Lung (tissue), 17 donors: ENCODE measurements at places on chromosomes 5 and 9.

DNA sequence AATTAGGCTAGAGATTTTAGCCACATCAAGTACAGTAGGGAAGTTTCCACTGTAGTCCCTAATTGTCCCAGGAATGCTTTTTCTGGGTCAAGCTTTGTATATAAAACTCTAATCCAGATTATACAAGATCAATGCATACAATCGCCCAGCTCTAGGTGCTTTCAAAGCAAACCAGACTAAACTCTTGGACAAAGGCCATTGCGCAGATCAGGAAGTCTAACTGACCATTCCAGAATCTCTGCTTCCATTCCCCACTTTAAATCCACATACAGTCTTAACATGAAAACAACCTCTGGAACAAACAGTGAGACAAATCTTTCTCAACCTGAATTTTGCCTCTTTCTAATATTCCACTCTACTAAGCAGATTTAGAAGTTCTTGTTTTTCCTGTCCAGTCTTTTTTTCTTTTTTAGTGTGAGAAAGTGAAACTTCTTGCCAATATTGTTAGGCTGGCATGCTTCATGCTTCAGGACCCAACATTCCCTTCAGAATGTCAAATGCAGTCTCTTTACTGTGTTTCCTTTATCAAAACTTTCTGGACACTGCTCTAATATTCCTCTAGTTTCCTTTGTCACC lies 76.1 kb downstream of the ITGA1 start:
- DNase-seq: peak; percentile 73

DNA sequence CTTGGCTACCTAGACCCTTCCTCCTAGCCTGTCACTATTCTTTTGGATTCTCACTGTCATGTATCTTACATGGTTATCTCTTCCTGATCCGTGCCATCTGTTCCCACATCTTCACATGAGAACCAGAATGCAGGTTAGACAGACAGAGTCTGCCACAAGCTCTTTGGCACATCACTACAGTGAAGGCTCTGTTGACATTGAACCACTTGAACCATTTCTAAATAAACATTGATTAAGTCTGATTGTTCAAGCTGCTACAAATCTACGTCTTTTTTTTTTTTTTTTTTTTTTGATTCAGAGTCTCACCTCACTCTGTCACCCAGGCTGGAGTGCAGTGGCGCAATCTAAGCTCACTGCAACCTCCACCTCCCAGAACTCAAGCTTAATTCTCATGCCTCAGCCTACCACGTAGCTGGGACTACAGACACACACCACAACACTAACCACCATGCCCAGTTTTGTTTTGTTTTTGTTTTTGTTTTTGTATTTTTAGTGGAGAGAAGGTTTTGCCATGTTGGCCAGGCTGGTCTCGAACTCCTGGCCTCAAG lies 85.1 kb upstream of the LRRTM2 start:
- DNase-seq: no peak

DNA sequence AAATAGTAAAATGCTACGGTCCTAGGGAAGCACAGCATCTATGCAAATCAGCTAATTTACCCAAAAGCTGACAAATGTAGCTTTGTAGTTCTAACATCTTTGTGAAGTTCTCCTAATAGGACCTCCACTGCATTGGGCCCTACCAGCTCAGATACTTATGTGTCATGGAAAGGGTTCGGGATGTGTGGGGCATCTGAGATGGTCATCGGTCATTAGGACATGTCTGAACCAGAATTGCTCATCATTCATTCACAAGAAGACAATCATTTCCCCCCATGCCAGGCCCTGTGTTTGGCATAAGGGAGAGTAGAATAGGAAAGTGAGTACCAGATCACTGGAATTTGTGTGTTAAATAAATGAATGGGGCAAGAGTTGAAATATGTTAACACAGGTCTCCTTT lies 35.7 kb downstream of the PWWP2A start:
- DNase-seq: no peak

DNA sequence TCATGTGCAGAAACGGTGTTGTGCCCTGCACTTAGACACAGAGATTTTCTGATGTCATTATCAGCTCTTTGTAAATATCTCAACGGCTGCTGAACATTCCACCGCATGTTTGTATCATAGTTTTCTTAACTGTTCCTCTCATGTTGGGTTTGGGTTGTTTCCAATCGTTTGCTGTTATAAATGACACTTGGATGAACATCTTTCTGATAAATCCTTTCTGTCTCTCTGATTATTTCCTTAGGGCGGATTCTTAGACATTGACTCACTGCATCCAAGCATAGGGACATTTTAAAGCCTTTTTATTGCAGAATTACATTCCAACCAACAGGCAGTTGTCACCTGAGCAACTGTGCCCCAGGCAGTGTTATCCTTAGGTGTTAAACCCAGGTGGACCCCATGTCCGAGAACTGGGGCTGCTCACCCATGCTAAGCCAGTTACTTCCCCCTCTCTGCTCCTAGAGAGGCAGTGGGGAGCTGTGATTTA lies 28.5 kb downstream of the COL5A1 start:
- DNase-seq: peak; percentile 40

DNA sequence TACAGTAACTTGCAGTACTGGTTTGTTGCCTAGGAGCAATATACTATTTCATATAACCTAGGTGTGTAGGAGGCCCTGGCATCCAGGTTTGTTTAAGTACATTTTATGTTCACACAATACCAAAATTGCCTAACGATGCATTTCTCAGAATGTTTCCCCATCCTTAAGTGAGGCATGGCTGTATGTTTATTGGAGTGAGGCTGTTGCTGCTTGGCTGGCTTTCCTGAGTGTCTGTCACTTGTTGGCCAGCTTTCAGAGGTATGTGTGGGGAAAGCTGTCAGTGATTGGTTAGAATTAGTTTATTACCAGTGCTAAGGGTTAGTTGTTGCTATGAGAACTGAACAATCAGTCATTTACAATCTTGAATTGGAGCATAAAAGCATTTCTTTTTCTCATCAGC lies 154.1 kb upstream of the CDH12 start:
- DNase-seq: peak; percentile 78

- DNase-seq: no peak
Measured at GRCh38 chr9:131899296-131900228, 159.7 kb upstream of the RAPGEF1 start.

DNA sequence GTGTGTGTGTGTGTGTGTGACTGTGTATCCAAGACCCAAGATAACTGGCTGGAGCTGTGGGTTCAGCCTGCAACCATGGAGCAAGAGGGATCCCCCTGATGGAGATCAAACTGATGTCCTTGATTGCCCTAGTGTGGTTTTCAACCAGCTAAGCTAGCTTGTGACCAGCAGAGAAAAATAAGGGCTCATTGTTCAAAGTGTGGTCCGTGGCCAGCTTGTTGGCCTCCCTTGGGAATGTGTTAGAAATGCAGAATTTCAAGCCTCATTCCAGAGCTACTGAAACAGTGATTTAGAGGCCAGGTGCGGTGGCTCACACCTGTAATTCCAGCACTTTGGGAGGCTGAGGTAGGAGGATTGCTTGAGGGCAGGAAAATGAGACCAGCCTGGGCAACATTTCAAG lies 79.9 kb downstream of the ACER2 start:
- no peak for DNase-seq

GRCh38 chr5:149500922-149501582 lies 50.2 kb downstream of the CSNK1A1 start:
- DNase-seq: no peak

DNA sequence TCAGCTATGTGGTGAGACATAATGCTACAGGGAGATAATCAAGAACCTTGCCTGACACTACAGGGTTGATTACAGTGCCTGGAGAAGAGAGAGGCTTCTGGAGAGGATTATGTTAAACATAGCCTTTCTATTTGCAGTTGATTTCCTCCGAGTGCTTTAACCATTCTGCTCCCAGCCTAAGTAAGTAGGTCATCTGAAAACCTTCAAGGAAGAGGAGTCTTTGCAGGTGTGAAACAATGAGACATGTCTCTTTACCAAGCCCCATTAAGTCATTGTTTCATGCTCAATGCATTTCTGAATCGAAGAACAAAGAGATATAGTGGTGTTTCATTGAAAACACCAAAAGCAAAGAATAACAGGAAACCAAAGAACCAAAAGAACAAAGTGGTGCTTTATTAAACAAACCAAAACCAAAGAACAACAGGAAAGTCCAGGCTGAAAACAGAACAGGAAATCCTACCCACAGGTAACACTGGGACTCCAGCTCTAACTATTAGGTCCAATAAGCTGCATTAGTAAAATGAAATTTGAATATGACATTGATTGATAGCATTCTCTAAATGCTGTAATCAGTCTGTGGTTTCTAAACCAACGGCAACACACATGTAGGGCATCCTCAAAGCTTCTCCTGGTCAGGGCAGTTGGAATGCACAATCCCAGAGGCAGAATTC lies 113.3 kb upstream of the SPATA31D4 start:
- DNase-seq: no peak

- DNase-seq: no peak
Measured at GRCh38 chr5:56112526-56113121, 117.9 kb upstream of the IL6ST start.

DNA sequence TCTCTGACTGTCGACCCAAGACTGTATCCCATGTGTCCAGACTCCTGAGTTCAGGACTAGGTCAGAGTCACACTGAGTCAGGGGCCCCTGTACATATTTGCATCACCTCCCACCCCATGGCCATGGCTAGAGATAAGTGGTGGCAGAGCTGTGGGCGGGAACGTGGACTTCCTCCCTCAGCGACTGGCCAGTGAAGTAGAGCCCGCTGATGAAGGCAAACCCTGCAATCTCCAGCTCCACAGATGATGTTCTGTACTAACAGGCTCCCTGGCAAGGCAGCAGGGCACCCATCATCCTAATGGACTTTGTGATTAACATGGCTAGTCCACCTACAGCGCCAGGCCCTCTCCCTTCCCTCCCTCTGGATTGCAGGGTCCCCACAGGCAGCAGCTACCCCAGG lies 110.5 kb upstream of the LRRTM2 start:
- no peak for DNase-seq

DNA sequence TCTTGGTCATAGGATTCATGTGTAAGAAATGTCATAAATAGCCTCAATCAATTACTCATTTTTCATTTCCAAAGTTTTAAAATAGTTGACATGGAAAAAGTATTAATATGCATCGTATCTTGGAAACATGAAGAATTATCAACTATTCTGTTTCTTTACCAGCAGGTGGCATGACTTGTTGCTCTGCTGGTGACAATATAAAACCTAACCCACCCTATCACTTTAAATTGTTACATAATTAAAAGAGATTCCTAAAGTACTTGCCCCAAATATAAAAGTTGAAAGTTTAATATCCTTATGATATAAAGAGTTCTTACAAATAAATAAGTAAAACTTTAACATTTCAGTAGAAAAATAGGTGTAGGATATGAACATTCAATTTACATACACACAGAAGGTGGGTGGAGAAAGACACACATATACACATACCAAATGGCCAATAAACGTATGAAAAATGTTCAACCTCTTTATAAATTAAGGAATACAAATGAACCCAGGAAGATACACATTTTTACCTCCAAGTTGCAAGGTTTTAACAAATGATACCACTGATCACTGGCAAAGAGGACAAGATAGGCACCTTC lies 30.6 kb downstream of the MAP1B start:
- DNase-seq: no peak
